MCF 10A (cell line): ENCODE measurements at places on chromosomes 13 and 19. TPM values are rescaled to one million over a fixed set of nuclear protein-coding genes. Genes with fewer than 3 reads are reported as not detected.

DNA sequence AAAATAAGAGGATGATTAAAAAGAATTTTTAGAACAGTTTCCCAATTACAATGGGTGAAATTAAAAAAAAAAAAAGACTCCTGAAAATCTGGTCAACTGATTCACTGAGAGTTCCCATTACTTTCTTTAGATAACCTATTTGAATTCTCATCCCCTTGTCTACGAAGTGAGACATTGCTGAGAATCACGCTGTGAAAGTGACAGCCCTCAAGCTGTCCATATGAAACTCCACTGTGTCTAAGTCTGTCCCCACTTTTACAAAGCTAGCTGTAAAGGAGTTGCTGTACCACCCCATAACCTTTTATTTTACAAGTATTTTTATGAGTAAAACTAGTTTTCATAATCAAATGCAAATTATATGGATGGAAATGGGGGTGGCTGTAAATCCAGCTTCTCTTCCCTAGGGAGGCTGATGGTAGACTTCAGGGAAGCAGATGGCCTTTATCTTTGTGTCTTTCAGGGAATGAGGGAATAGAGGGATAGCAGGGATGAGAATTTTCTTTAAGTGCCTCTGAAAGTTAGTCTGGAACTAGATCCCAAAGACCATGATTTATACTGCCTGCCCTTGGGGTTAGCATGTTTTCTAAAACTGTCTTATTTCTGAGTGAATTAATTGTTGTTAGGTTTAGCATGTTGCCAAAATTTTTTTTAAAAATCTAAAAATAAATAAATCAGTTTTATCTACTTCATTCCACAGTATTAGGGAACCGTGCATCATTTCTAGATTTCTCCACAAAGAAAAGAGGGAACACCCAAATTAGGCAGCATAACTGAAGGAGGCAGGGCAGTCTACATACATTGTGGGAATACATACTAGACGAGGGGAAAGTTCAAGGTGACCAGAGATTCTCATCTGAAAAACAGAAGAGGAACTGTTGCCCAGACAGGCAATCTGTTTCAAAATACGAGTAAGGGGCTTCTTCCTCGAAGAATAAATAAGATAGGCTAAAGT, 1219.1 kb downstream of the UQCRFS1 start:
- H3K27me3 ChIP-seq: no peaks in the 10 kb centered on the region
- H3K36me3 ChIP-seq: no peaks in the 10 kb centered on the region
- DNase-seq: no peak

GRCh38 chr19:45505151-45505995, 1.9 kb upstream of the VASP start:
- H3K36me3 ChIP-seq: peaks cover 7% of the 10 kb centered on the region
- DNase-seq: no peak
- H3K4me3 ChIP-seq: peak overlapping the region; percentile 99

- H3K4me3 ChIP-seq: no peak overlapping the region
- H3K4me1 ChIP-seq: no peaks in the 10 kb centered on the region
- H3K36me3 ChIP-seq: peaks cover 23% of the 10 kb centered on the region
- no peak for DNase-seq
- H3K27me3 ChIP-seq: no peaks in the 10 kb centered on the region
Observed at GRCh38 chr19:4272894-4273293, 6.2 kb upstream of the SHD start.

- no peak overlapping the region for H3K27ac ChIP-seq
- DNase-seq: no peak
- H3K4me1 ChIP-seq: peaks cover 24% of the 10 kb centered on the region
- H3K27me3 ChIP-seq: no peaks in the 10 kb centered on the region
- H3K36me3 ChIP-seq: peaks cover 60% of the 10 kb centered on the region
Observed at GRCh38 chr13:79531542-79532254, 50.7 kb downstream of the NDFIP2 start.

DNA sequence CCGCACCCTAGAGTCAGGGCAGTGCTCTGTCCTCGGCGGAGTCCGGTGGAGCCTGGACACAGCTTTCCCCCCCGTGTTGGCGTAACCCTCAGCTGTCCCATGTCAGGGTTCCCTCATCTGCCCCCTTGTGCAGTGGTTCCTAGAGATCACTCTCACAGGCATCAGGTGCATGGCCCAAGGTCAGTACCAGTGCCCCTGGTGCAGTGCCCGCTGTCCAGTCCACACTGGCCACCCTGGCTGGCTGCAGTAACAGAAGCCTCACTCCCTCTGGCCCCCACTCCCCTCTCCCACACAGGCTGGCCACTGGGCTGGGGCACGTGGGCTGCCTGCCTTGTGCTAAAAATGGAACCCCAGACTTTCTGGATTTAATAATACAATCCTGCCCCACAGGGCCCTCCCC, 49.6 kb upstream of the C1QTNF9B start:
- no peaks in the 10 kb centered on the region for H3K4me1 ChIP-seq
- H3K27me3 ChIP-seq: no peaks in the 10 kb centered on the region
- no peak overlapping the region for H3K4me3 ChIP-seq
- no peaks in the 10 kb centered on the region for H3K36me3 ChIP-seq
- DNase-seq: no peak

DNA sequence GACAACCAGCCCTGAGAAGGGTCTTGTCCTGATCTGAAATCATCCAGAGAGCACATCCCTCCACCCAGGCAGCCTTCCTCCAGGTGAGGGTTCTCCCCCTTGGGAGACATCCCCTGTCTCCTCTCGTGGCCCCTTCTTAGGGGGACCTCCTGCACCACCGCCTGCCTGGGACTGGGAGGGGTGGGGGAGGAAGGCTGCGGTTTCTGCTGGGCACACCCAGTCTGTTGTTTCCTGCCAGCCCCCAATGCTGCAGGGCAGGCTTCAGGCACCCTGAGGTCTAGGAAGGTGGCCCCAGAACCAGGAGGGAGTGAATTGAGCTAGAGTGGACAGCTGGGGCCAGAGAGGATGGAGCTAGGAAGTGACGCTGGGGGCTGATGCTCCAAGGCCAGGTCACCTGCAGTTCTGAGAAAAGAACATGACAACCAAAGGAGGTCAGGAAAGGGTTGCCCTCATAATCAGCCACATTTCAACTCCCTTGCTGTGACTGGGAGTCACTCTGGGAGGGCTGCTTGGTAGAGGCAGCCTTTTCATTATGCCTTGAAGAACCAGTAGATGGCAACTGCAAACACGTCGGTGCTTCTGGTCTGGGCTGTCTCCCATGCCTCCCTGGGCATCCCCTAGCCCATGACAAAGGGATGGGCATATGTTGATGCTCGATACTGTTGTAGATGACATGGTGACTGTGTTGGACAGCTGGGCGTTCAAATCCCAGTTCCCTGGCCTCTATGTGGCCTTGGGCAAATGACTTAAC, 1.4 kb downstream of the ARHGEF18 start:
- H3K27me3 ChIP-seq: peaks cover 19% of the 10 kb centered on the region
- H3K4me3 ChIP-seq: no peak overlapping the region
- H3K4me1 ChIP-seq: no peaks in the 10 kb centered on the region
- H3K36me3 ChIP-seq: peaks cover 4% of the 10 kb centered on the region
- no peak for DNase-seq

DNA sequence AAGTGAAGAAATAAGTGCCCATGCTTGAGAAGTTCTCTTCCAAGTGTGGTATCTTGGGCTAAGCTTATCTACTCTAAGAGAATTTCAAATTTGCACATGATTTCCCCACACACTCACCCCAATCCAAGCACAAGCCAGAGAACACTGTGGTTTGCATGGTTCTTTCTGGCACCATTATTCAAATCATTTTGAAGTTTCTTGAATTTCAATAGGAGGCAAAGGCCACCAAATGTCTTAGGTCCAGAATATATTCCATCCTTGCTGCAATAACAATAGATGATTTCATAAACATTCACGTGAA, 359.7 kb downstream of the IRS2 start:
- no peak for DNase-seq
- no peaks in the 10 kb centered on the region for H3K27me3 ChIP-seq
- no peak overlapping the region for H3K27ac ChIP-seq
- no peaks in the 10 kb centered on the region for H3K4me1 ChIP-seq
- no peak overlapping the region for H3K4me3 ChIP-seq

DNA sequence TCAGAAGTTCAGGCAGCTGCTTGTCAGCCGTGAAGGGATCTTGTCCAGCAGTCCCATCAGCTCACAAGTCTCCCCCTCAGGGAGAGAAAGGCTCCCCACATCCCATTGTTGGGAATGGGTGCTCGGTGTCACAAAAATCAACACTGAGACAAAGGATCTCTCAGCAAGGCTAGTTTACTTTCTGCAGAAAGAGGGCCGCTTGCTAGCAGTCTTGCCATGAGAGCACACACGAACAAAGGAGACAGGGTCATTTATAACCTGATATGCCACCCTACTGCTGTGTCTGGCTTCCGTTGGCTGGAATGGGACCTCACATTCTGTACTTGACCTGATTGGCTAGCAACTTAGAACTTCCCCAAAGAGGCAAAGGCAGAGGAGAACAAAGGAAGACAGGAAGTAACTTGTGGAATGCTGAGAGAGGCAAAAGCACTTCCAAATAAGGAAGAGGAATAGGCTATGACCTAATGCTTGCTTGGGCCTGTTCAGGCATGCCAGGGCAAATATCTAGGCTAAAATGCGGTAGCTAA, 8.7 kb upstream of the IGFL3 start:
- H3K27ac ChIP-seq: peak overlapping the region; percentile 99
- DNase-seq: peak; percentile 95
- peaks cover 27% of the 10 kb centered on the region for H3K4me1 ChIP-seq
- H3K27me3 ChIP-seq: no peaks in the 10 kb centered on the region

- H3K27me3 ChIP-seq: no peaks in the 10 kb centered on the region
- H3K4me3 ChIP-seq: no peak overlapping the region
- H3K4me1 ChIP-seq: no peaks in the 10 kb centered on the region
- peak; percentile 32 for DNase-seq
- H3K27ac ChIP-seq: no peak overlapping the region
Observed at GRCh38 chr19:23482829-23483228, 87.6 kb upstream of the ZNF91 start.

GRCh38 chr13:75792526-75793187, 156.5 kb downstream of the LMO7 start:
- no peak overlapping the region for H3K4me3 ChIP-seq
- no peaks in the 10 kb centered on the region for H3K27me3 ChIP-seq
- DNase-seq: no peak
- H3K4me1 ChIP-seq: no peaks in the 10 kb centered on the region
- no peak overlapping the region for H3K27ac ChIP-seq

GRCh38 chr13:99989276-99990125, 7.9 kb downstream of the ZIC2 start:
- H3K36me3 ChIP-seq: peaks cover 9% of the 10 kb centered on the region
- DNase-seq: no peak
- H3K4me1 ChIP-seq: peaks cover 19% of the 10 kb centered on the region
- H3K4me3 ChIP-seq: no peak overlapping the region
- peaks cover 13% of the 10 kb centered on the region for H3K27me3 ChIP-seq

DNA sequence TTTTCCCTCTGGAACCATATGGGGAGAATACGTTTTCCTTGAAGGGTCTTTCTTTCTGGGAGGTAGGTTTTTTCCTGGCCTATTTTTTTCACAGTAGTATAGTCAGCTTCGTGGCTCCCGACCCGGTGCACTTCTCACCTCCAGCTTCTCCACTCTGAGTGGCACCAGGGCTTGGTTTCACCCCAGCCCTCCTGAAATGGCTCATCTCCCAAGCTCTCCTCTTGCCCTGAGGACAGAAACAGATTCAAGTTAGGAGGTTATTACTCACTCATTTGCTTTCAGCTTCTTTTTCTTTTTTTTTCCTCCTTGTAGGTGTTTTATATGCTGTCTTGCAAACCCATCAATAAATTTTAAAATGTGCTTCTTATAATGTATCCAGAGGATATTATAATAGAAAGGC, 199.3 kb downstream of the RFC3 start:
- H3K4me3 ChIP-seq: no peak overlapping the region
- peak; percentile 39 for DNase-seq
- no peaks in the 10 kb centered on the region for H3K27me3 ChIP-seq
- no peaks in the 10 kb centered on the region for H3K36me3 ChIP-seq

- H3K4me1 ChIP-seq: no peaks in the 10 kb centered on the region
- H3K4me3 ChIP-seq: no peak overlapping the region
- H3K27ac ChIP-seq: no peak overlapping the region
Observed at GRCh38 chr19:29927944-29928625, 14.0 kb upstream of the URI1 start.

DNA sequence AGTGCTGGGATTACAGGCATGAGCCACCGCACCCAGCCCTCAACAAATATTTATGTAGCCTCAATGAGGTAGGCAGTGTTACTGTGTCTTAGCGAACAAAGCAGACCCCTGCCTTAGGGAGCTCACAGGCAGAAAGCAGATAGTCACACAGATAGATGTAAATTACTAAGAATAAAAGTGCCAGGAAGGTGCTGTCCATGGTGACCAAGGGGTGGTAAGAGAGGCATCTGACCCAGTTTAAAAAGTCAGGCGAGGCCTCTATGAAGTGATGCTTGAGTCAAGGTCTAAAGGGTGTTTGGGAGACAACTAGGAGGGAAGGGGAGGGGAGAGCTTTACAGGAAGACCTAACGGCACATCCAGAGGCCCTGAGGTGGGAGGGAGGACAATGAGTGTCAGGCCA, 12.4 kb upstream of the CACNG7 start:
- no peak for DNase-seq
- no peak overlapping the region for H3K4me3 ChIP-seq
- no peaks in the 10 kb centered on the region for H3K4me1 ChIP-seq
- H3K36me3 ChIP-seq: peaks cover 10% of the 10 kb centered on the region

DNA sequence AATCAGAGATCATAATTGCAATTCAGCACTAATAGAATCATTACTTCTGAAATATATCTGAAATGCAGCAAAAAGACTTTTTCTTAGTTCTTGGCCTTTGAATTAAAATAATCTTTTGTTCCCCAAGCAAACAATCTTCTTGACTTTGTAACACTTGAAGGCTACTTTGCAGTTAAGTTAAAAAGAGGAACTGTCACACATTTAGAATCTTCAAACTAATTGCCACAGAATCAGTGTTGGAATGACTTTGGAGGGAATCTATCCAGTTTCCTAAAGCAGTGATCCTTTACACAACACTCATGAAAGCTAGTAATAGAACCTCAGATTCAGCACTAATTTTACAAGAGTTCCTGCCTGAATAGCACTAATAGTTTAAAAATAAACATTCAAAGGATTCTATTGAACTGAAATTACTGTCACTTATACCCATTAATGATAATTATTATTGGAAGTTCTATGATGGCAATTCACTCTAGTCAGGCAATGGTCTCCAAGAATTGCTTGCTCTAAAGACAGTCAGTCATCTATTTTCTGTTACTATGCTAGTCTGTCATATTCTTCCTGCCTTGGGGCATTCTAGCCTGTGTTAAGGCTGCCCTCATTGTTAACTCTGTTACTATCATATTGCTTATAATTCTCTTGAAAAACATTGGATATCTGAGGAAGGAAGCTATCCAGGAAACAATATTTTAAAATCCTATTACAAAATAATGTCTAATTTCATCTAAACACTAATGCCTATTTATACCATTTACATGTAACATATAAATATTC, 362.4 kb downstream of the DIAPH3 start:
- H3K36me3 ChIP-seq: no peaks in the 10 kb centered on the region
- no peak for DNase-seq
- no peaks in the 10 kb centered on the region for H3K4me1 ChIP-seq
- no peaks in the 10 kb centered on the region for H3K27me3 ChIP-seq

ZNF837 gene
- total RNA-seq: 1.5 and 1.7 TPM in 2 replicates

ZNF776 gene
- total RNA-seq: 9.9 and 13.3 TPM in 2 replicates

CYP4F3 gene
- total RNA-seq: 0.42 and 0.75 TPM in 2 replicates

PTPRH gene
- 0.56 and 2.3 TPM in 2 replicates for total RNA-seq

SPART gene
- total RNA-seq: 83.1 and 100.0 TPM in 2 replicates
